Natural killer cell (primary cell): ENCODE measurements at places on chromosomes 1 and 21. TPM values are rescaled to one million over a fixed set of nuclear protein-coding genes. Genes with fewer than 3 reads are reported as not detected.

- no peak overlapping the region for H3K4me3 ChIP-seq
- H3K4me1 ChIP-seq, result no peaks in the 10 kb centered on the region
- no peak overlapping the region for H3K27ac ChIP-seq
- H3K36me3 ChIP-seq, result no peaks in the 10 kb centered on the region
Measured at GRCh38 chr21:24023936-24024335, 1583.3 kb downstream of the MRPL39 start.

DNA sequence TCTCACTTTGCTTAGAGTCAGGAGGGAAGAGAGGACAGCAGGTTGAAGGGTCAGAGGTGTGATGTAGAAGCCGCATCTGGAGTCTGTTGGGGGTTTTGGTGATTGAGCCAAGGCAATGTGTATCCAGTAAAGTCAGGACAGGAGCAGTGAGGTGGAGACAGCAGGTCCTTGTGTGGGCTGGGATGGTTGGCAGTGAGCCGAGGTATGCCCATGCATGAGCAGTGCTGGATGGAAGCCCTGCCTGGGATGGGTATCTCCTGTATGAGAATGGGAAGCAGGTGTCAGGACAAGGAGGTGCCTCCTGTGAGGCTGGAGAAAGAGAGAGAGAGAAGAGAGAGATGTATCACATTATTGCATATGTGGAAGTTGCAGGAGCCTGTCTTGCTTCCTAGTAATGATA, 90.0 kb downstream of the OBSCN start:
- no peaks in the 10 kb centered on the region for H3K27me3 ChIP-seq
- H3K27ac ChIP-seq, result no peak overlapping the region
- no peak for DNase-seq
- no peaks in the 10 kb centered on the region for H3K36me3 ChIP-seq

- peaks cover 2% of the 10 kb centered on the region for H3K36me3 ChIP-seq
- no peak overlapping the region for H3K4me3 ChIP-seq
- peaks cover 5% of the 10 kb centered on the region for H3K4me1 ChIP-seq
- peak overlapping the region; percentile 6 for H3K27ac ChIP-seq
Measured at GRCh38 chr1:184892116-184892515, 82.2 kb downstream of the NIBAN1 start.

GRCh38 chr1:115811140-115811828, 29.6 kb downstream of the NHLH2 start:
- H3K4me3 ChIP-seq, result no peak overlapping the region
- H3K36me3 ChIP-seq, result no peaks in the 10 kb centered on the region
- no peaks in the 10 kb centered on the region for H3K4me1 ChIP-seq
- no peak overlapping the region for H3K27ac ChIP-seq
- no peaks in the 10 kb centered on the region for H3K27me3 ChIP-seq

GRCh38 chr1:35544976-35545375, 12.2 kb downstream of the KIAA0319L start:
- DNase-seq, result peak; percentile 85
- H3K4me3 ChIP-seq, result no peak overlapping the region
- no peak overlapping the region for H3K27ac ChIP-seq
- peaks cover 15% of the 10 kb centered on the region for H3K4me1 ChIP-seq
- peaks cover 12% of the 10 kb centered on the region for H3K36me3 ChIP-seq

DNA sequence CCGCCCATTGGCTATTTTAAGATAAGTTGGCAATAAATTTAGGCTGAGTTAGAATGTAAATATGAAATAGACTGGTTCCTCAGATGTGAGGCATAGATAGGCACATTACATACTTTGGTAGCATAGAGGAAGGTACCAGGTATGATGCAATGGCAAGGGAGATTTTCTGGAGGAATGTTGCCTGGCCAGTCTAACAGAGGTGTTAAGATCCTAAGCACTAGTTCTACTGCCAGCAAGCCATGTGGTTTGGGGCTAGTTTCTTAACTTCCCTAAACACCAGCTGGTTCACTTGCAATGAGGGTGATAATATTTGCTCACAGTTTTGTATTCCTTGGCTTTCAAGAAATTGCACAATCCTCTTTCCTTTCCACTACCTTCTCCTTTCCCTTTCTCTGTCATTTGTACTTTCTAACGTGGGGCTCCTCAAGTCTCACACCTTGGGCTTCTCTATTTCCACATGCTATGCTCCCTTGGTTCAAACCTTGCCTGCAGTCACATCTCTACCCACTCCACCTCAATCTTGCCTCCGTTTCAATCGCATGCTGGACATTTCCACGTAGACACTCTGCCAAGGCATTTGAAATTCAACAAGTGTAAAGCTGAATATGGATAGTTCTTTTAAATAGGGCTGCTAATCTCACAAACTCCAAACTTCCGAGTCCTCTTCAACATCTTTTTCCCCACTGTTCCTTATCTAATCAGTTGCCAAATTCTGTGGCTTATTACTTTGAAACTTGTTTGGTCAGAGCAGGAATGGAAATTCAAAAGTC, 4.7 kb upstream of the CD55 start:
- peaks cover 6% of the 10 kb centered on the region for H3K4me1 ChIP-seq
- DNase-seq, result no peak
- H3K27me3 ChIP-seq, result no peaks in the 10 kb centered on the region
- no peak overlapping the region for H3K4me3 ChIP-seq
- H3K27ac ChIP-seq, result no peak overlapping the region
- no peaks in the 10 kb centered on the region for H3K36me3 ChIP-seq

- no peak overlapping the region for H3K27ac ChIP-seq
- no peak overlapping the region for H3K4me3 ChIP-seq
- no peak for DNase-seq
- H3K36me3 ChIP-seq, result no peaks in the 10 kb centered on the region
- H3K4me1 ChIP-seq, result no peaks in the 10 kb centered on the region
- peaks cover 4% of the 10 kb centered on the region for H3K27me3 ChIP-seq
Measured at GRCh38 chr1:232112076-232112475, 485.5 kb downstream of the DISC1 start.

GRCh38 chr1:109114342-109114674, 393 bp downstream of the ELAPOR1 start:
- H3K27me3 ChIP-seq, result no peaks in the 10 kb centered on the region
- H3K4me1 ChIP-seq, result peaks cover 21% of the 10 kb centered on the region
- H3K36me3 ChIP-seq, result no peaks in the 10 kb centered on the region
- peak overlapping the region; percentile 36 for H3K4me3 ChIP-seq
- no peak for DNase-seq

- no peak within 1 kb of the TSS for H3K27ac ChIP-seq
- H3K4me3 ChIP-seq, result peak within 1 kb of the TSS; percentile 8
- H3K36me3 ChIP-seq, result no peaks in the 10 kb centered on the region
- H3K27me3 ChIP-seq, result peaks cover 18% of the 10 kb centered on the region
Measured at GRCh38 chr1:153678519-153679336, at the start of gene NPR1. NPR1 (plus strand) TSS chr1:153678688; CDS start chr1:153679109, 421 bp downstream.

GRCh38 chr21:19048098-19048672, 644.6 kb upstream of the TMPRSS15 start:
- no peak overlapping the region for H3K27ac ChIP-seq
- H3K27me3 ChIP-seq, result no peaks in the 10 kb centered on the region
- no peak for DNase-seq
- H3K36me3 ChIP-seq, result no peaks in the 10 kb centered on the region

- H3K36me3 ChIP-seq, result no peaks in the 10 kb centered on the region
- H3K4me3 ChIP-seq, result no peak overlapping the region
- peaks cover 4% of the 10 kb centered on the region for H3K27me3 ChIP-seq
- peaks cover 9% of the 10 kb centered on the region for H3K4me1 ChIP-seq
- H3K27ac ChIP-seq, result no peak overlapping the region
Measured at GRCh38 chr1:147089457-147089856, 82.8 kb downstream of the PRKAB2 start.

DNA sequence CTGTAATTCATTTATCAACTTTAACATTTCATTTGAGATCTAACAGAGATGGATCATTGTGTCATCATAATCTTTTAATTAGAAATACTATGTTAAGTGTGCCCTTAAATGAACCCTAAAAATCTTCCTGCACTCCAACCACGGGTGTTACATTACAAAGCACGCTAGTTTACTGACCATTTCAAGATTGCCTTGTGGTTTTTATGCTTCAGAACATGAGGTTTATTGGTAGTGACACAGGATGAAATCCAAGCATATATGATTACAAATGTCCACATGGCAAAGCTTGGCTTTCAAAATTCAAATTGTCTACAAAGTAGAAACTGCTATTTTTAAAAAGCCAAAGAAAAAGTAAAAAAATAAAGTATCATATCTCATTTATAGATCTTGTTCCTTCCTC, 190.4 kb upstream of the USP25 start:
- no peaks in the 10 kb centered on the region for H3K36me3 ChIP-seq
- H3K4me1 ChIP-seq, result no peaks in the 10 kb centered on the region
- DNase-seq, result no peak
- H3K27ac ChIP-seq, result no peak overlapping the region
- no peak overlapping the region for H3K4me3 ChIP-seq
- peaks cover 3% of the 10 kb centered on the region for H3K27me3 ChIP-seq

GRCh38 chr1:244231572-244232315, 180.7 kb downstream of the ZBTB18 start:
- no peaks in the 10 kb centered on the region for H3K27me3 ChIP-seq
- H3K27ac ChIP-seq, result no peak overlapping the region
- H3K4me1 ChIP-seq, result no peaks in the 10 kb centered on the region
- no peaks in the 10 kb centered on the region for H3K36me3 ChIP-seq
- no peak for DNase-seq

RPTN gene
- total RNA-seq, result not detected

TTF2 gene
- 17.9 TPM for total RNA-seq

C1orf35 gene
- 18.9 TPM for total RNA-seq

INTS3 gene
- 55.3 TPM for total RNA-seq

SLC66A1 gene
- total RNA-seq, result 5.8 TPM

UTS2 gene
- 7.5 TPM for total RNA-seq
